Stimulated activated CD8-positive, alpha-beta memory T cell treated with anti-CD3 and anti-CD28 coated beads, Interleukin-7, amount 100 ng/mL, for 1 hour (primary cell): ENCODE measurements at places on chromosomes 11 and 22.

GRCh38 chr11:61756452-61757212, 4.2 kb downstream of the MYRF start:
- no peak for DNase-seq

DNA sequence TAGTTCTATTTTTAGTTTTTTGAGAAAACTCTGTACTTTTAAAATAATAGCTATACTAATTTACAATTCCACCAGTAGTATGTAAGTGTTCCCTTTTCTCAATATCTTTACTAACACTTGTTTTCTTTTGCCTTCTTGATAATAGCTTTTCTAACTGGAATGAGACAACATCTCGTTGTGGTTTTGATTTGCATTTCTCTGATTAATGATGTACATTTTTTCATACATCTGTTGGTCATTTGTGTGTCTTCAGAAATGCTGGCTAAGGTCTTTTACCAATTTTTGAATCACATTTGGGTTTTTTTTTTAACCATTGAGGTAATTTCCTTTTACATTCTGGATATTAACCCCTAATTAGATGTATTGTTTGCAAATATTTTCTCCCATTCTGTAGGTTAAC, 258.9 kb downstream of the DYNC2H1 start:
- no peak for DNase-seq

GRCh38 chr22:50705219-50705691, 32.6 kb downstream of the SHANK3 start:
- no peak for DNase-seq

GRCh38 chr11:75303544-75304224, 47.8 kb downstream of the ARRB1 start:
- no peak for DNase-seq

DNA sequence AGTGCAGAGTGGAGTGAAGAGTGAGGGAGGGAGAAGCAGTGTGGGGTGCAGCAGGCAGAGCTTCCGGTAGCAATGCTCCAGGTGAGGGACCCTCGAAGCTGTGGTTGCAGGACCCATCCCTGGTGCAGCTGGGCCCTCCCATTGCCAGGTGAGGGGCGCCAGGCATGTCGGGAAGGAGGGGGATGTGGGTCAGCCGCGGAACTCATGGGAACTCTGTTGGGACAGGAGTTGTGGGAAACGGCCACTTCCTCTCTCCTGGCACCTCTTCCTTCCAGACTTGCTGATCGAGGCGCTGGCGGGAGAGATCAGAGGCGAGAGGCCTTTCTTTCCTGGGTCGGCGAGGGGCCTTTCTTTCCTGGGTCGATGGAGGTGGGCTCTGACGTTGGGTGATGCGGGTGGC, 48.5 kb downstream of the TPCN2 start:
- DNase-seq: no peak

GRCh38 chr11:68584097-68584496, 100.2 kb upstream of the GAL start:
- peak; percentile 19 for DNase-seq

DNA sequence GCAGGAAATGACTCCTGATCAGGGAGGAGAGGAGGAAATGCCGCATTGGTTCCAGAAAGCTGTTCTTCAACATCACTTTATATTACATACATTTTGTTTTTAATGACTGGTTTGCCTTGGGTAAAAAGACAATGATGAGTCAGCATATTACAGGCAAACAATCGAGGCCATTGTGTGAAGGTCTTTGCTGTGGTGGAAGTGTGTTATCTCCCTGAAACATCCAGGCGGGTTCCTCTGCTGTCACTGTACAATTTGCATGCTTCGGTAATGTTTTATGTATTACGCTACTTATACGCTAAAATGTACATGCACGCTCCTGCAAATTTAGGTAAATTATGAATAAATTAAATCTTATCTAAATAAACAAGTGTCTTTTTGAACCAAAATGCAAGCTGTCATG, 161.1 kb downstream of the KIRREL3 start:
- DNase-seq: no peak

DNA sequence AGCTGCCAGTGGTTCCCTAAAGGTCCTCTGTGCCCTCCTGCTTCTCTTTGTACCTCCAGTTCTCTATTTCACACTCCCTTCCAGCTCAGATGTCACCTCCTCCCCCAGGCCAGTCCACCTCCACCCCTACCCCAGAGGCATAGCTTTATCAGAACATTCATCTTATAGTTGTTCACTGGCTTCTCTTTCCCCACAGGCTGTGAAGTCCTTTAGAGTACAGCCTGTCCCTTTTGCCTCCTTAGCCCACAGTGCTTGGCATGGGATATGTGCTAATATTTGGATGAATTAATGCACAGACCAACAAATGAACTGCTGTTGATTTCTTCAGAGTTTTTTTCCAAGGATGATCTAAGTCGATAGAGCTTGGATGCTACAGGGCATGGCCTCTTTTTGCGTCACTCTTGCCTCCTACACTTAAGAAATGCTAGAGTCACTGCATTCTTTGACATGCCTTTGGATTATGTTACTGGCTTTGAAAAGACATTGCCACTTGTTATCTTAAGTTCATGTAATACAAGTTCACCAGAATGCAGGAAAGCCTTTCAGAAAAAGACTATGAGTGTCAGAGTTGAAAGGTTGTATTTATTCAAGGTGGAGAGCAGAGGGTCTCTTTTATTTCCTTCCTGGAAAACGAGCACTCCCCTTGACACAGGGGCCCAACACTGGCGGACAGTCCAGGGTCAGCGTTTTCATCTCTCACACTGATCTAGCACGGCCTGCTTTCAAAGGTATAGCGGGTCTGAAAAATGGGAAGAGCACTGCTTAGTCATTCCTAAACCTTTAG, 75.7 kb downstream of the PISD start:
- no peak for DNase-seq

DNA sequence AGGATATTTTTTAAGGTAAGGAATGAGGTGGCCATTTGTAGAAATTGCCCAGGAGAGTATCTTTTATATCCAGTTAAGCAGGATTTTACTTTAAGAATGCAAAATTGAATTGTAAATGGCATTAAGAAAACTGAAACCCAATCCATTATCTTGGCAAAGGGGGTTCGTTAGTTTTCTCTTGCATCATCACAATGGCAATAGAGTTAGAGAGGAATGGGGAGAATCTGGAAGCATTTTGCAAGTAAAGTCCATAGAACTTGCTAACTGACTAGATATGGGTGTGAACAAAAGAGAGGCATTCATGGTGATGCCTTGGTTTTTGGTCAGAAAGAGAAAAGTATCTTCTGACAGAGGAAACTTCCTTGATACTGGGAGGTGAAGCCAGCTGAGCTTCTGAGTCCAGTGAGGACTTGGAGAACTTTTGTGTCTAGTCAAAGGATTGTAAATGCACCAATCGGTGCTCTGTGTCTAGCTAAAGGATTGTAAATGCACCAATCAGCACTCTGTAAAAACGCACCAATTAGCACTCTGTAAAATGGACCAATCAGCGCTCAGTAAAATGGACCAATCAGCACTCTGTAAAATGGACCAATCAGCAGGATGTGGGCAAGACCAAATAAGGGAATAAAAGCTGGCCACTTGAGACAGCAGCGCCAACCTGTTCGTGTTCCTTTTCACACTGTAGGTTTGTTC, 3.6 kb upstream of the CCDC117 start:
- no peak for DNase-seq

- no peak for DNase-seq
Observed at GRCh38 chr11:131391176-131391575, 20.8 kb downstream of the NTM start.
